ENCODE measurements at places on chromosomes 11 and 22.
A peak's percentile ranks its signal among the peaks of the same experiment; 100 is the strongest.

DNA sequence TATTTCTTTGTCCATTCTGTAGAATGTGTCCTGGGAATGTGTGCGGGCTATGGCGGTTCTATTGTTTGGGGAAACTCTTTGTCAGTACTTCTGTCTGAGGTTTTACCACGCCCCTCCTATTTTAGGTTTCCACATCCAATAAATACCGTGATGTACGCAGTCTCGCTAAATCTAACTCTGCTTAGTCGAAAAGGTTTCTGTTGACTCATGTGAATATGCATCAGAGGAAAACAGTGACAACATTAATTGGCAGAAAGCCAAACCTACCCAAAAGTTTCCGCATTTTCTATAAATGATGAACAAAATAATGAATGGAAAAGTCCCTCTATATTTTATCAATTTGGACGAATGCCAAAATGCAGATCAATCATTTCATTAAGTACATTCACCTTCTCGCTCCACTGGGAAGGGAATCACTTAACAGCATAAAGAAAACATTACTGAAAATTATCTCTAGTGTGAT lies 143.4 kb downstream of the MAML2 start:
- no peak for DNase-seq
- H3K4me1 ChIP-seq = no peaks in the 10 kb centered on the region
- no peaks in the 10 kb centered on the region for H3K27me3 ChIP-seq
- no peak overlapping the region for H3K4me3 ChIP-seq
- H3K36me3 ChIP-seq = no peaks in the 10 kb centered on the region

DNA sequence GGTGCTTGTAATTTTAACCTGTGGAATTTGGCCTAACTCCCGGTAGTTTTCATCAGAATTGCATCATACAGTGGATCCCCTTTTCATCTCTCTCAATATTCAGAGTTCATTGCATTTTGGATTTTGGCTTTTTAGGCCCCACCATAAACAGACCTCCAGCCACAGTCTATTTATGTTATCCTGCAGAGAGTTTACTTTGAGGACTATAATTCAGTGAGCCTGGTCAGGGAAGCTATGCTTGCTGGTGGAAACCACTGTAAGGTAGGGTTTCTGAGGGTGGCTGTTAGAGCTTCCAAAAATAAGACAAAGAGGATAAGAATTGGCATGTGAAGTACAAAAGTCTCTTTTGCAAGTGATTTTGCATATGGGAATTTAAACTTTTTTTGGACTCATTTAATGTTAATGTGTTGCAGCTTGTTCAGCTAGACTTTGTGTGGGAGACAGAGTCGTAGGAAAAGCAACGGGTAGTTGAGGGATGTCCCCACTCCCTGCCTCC lies 34.8 kb upstream of the DDI1 start:
- H3K4me1 ChIP-seq = no peaks in the 10 kb centered on the region
- H3K27me3 ChIP-seq = no peaks in the 10 kb centered on the region
- no peak overlapping the region for H3K27ac ChIP-seq
- DNase-seq = no peak

DNA sequence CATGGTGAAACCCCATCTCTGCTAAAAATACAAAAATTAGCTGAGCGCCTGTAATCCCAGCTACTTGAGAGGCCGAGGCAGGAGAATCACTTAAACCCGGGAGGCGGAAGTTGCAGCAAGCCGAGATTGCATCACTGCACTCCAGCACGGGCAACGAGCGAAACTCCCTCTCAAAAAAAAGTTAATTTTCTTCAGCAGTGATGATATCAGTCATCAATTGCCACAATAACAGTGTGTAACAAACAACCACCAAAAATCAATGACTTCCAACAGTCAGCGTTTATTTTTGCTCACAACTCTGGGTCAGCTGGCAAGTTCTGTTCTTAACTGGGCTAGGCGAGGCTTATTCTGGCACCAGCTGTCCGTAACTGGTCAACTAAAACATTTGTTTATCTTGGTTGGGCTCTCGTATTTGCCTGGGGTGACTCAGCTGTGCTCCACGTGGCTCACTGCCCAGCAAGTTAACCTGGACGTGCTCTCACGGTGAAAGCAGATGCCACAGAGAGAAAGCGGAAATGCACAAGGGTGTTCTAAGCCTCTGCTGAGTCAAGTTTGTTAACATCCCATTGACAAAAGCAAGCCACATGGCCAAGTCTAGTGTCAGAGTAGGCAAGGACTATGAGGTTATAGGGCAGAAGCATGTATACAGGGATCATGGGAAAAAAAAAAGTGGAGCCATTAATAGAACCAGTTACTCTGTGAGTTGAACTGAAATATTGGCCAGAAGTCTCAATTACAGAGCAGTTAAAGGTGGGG lies 52.1 kb downstream of the LHFPL7 start:
- peak; percentile 87 for DNase-seq
- no peaks in the 10 kb centered on the region for H3K36me3 ChIP-seq
- peak overlapping the region; percentile 88 for H3K27ac ChIP-seq
- peaks cover 17% of the 10 kb centered on the region for H3K4me1 ChIP-seq
- H3K27me3 ChIP-seq = no peaks in the 10 kb centered on the region

DNA sequence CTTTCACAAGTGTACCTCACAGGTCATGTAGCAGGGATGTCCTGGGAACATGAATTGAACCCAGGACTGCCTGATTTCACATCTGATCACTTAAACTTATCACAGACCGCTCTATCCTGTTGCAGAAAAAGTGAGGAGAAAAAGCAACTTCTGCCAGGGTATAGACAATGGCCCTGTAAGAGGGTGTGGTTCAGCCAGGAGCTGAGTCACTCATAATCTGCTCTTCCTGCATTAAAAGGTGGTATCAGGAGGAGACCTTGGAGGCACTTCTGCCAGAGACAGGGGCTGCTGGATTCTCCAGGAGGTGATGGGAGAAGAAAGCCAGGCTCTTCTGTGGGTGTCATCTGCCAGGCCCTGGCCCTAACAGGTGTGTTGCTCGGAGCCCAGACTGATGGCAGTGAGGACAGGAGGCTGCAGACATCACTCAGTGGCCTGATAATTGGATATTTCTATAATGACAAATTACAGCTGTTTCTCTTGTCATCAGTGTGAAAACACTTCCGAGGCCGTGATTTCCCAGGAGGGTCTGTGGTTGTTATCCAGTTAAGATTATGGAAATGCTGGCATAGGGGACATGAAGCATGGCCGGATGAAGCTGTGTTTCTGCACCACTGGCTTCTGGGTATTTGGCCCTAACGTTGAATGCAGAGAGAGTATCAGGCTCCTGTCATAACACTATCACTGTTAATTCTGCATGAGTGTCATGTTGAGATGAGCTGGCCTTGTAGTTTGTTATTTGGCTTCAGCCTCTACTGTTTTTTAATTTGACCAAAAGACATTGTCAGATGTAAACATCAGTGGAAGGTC lies 125.1 kb upstream of the ZBED5 start:
- DNase-seq = no peak
- no peaks in the 10 kb centered on the region for H3K27me3 ChIP-seq
- H3K4me3 ChIP-seq = no peak overlapping the region
- H3K36me3 ChIP-seq = no peaks in the 10 kb centered on the region
- no peak overlapping the region for H3K27ac ChIP-seq

- no peak for DNase-seq
- no peaks in the 10 kb centered on the region for H3K27me3 ChIP-seq
- no peaks in the 10 kb centered on the region for H3K36me3 ChIP-seq
- H3K4me1 ChIP-seq = peaks cover 5% of the 10 kb centered on the region
- no peak overlapping the region for H3K27ac ChIP-seq
These were observed 18.6 kb downstream of the TMEM258 start for GRCh38 chr11:61773809-61774208.

- H3K4me3 ChIP-seq = no peak overlapping the region
- no peaks in the 10 kb centered on the region for H3K36me3 ChIP-seq
- peaks cover 6% of the 10 kb centered on the region for H3K27me3 ChIP-seq
- no peak for DNase-seq
- H3K27ac ChIP-seq = no peak overlapping the region
These were observed 9.3 kb downstream of the CELSR1 start for GRCh38 chr22:46528121-46528610.

DNA sequence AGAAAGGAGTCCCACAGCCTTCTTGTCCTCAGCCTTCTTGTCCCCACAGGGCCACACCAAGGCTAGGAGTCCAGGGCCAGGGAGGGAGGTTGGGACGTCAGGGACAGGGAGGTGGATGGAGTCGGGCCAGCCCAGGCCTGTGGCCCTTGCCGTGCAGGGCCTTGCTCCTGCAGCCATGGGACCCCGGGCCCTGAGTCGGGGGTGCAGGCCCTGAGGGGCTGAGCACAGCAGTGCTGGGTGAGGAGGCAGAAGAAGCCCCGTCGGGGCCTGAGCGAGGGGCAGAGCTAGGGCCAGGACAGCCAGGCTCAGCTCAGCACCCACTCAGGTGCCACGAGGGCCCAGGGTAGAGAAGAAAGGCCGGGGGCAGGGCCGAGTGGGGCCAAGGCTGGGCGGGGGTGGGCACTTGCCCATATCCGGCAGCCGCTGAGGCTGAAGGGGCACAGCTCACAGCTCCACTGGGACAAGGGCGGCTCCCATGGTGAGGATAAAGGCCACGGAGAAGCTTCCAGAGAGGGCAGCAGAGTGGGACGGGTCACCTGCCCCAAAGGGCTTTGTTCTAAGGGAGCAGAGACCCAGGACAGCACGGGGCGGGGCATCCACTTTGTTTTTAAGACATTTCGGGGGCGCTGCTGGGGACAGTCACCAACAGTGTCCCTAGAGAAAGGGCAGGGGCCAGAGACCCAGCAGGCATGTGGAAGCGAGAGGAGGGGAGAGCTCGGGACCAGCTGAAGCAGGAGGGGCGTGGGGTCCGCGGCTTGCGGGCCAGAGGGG lies 3.6 kb downstream of the MLC1 start:
- no peak overlapping the region for H3K4me3 ChIP-seq
- no peak overlapping the region for H3K27ac ChIP-seq
- DNase-seq = peak; percentile 6
- no peaks in the 10 kb centered on the region for H3K36me3 ChIP-seq
- H3K4me1 ChIP-seq = no peaks in the 10 kb centered on the region
- H3K27me3 ChIP-seq = no peaks in the 10 kb centered on the region

- no peaks in the 10 kb centered on the region for H3K27me3 ChIP-seq
- no peak overlapping the region for H3K4me3 ChIP-seq
- no peaks in the 10 kb centered on the region for H3K4me1 ChIP-seq
- no peaks in the 10 kb centered on the region for H3K36me3 ChIP-seq
- H3K27ac ChIP-seq = no peak overlapping the region
These were observed 30.1 kb downstream of the RCN1 start for GRCh38 chr11:32121012-32121411.

DNA sequence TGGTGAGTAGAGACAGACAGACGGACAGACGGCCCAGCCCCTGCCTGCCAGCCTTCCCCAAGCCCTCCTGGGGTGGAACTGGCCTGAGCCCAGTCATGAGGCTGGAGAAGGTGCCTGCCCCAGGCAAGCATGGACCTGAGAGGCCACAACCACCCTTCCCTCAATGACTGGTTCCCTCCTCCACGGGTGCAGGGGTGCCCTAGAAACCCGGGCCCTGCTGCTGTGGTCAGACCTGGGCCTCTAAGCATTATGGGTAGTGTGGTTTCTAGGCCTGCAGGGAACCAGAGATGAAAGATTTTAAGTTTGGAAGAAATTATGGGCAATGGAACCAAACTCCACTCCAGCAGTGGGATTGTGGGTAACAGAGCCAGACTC lies 13.5 kb downstream of the RHBDD3 start:
- no peak overlapping the region for H3K27ac ChIP-seq
- DNase-seq = no peak
- no peak overlapping the region for H3K4me3 ChIP-seq
- no peaks in the 10 kb centered on the region for H3K27me3 ChIP-seq
- no peaks in the 10 kb centered on the region for H3K4me1 ChIP-seq

GRCh38 chr11:47328449-47329390 lies 23.8 kb downstream of the MYBPC3 start:
- DNase-seq = no peak
- peaks cover 31% of the 10 kb centered on the region for H3K4me1 ChIP-seq
- H3K4me3 ChIP-seq = no peak overlapping the region
- no peaks in the 10 kb centered on the region for H3K36me3 ChIP-seq
- no peaks in the 10 kb centered on the region for H3K27me3 ChIP-seq

DNA sequence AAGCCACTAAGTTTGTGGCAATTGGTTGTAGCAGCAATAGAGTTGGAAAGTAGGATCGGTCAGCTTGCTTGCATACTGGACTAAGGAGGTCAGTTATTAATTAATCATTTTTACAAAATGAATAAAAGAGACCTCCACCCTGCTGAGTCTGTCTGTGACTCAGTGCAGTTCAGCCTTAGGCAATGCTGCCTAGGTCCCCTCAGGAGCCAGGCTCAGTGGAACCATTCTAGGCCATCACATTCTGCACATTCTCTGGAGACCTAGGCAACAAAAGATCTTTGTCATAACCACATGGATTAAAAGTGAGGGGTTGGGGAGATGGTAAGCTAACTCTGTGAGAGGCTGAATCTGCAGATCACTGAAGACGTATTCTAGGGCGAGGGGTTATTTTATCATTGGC lies 178.7 kb upstream of the CADM1 start:
- no peak overlapping the region for H3K27ac ChIP-seq
- H3K27me3 ChIP-seq = no peaks in the 10 kb centered on the region
- no peak overlapping the region for H3K4me3 ChIP-seq
- H3K36me3 ChIP-seq = no peaks in the 10 kb centered on the region
- no peak for DNase-seq

GRCh38 chr11:45580399-45580798 lies 85.0 kb downstream of the CHST1 start:
- H3K4me3 ChIP-seq = no peak overlapping the region
- H3K27me3 ChIP-seq = peaks cover 4% of the 10 kb centered on the region
- no peak for DNase-seq
- H3K4me1 ChIP-seq = no peaks in the 10 kb centered on the region
- H3K27ac ChIP-seq = no peak overlapping the region
- no peaks in the 10 kb centered on the region for H3K36me3 ChIP-seq

DNA sequence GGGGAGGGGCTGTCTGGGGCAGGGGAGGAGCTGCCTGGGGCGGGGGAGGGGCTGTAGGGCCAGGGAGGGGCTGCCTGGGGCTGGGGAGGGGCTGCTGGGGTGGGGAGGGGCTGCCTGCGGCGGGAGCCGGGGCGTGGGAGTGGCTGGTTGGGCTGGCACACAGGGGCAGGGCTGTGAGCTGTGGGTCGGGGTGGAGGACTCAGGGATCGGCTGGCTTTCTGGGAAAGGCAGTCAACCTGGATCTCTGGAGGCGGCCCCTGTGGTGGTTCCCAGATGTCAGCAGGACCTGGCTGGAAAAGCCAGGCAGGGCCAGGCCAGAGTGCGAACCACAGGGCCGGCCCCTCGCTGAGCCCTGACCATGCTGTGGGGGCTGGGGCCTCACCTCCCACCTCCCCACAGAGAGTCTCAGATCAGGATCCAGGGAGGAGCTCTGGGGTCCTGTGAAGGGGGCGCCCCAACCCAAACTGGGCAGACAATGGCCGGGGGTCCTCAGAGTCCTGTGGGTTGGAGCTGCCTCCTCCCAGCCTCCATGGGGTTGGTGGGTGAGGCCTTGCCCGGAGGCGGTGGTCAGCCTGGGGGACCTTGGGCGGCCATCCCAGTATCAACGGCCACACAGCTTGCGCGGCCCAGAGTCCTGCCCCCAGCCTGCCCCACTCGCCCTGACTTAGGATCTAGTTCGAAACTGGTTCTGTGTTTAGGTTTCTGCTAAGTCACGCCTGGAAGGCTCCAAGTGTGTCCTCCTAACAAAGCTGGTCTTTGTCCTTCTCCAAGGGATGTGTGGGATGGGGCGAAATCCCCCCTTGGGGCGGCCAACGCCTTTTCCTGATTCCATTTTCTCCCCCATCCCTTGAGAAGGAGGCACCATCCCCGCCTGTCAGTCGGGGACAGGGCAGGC lies 1.9 kb downstream of the MUC5B start:
- H3K4me3 ChIP-seq = no peak overlapping the region
- H3K27ac ChIP-seq = no peak overlapping the region
- H3K27me3 ChIP-seq = peaks cover 34% of the 10 kb centered on the region
- H3K4me1 ChIP-seq = no peaks in the 10 kb centered on the region
- no peak for DNase-seq
